Germinal center (tissue), 1 donor: ENCODE measurements at places on chromosomes 3 and 15.

DNA sequence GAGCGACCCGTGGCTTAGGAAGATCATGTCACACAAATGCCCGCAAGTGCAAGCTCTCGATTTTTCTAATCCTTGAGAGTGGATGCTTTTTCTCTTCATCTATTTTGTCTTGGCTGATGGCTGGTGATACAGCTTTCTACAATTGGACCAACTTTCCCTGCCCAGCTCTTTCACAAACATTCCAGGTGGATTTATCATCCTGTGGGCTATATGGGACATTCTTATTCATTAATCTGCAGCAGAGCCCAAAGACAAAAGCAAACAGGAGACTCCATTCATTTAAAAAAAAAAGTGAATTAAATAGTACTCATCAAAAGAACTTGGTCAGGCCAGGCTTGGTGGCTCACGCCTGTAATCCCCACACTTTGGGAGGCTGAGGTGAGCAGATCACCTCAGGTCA is 14.2 kb upstream of the TSEN2 start:
- DNase-seq: no peak

- no peak for DNase-seq
These were observed 52.7 kb downstream of the NSMCE3 start for GRCh38 chr15:29216955-29217354.

DNA sequence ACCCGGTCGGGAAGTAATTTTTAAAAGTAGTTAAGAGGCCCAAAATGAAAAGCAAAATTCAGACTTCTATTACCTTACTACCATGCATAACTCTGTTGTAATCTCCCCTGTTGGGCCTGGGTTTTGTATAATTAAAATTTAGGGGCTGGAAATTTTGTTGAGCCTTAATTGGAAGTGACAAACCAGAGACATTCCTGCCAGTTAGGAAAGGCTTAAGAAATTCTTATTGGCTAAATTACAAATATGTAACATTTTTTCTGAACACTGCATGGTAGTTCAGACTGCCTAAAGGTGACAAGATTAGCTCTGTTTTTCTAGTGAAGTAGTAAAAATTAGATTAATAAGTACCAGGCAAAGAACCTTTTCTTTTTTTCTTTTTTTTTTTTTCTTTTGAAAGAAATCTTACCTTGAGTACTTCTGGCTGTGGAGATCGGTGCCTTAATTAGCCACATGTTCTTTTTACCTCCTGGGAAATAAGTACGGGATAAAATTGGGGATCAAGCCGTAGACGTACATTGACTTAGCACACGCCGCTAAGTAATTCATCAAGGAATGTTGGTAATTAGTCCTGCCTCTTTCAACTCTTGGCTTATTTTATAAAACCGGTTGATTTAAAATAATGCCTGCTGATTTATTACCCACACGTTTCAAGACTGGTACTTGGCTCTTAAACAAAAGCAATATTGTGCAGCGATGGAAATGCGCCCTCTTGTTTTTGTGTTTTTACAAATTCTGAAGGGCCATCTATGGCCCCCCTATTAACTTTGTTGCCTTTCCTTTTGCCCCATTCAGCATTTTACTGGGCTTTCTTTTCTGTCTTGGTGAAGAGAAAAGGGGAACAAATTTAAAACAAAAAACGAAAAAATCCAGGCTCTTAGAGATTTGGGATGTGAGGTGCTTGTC is 111.2 kb upstream of the SAMMSON start:
- DNase-seq: no peak

DNA sequence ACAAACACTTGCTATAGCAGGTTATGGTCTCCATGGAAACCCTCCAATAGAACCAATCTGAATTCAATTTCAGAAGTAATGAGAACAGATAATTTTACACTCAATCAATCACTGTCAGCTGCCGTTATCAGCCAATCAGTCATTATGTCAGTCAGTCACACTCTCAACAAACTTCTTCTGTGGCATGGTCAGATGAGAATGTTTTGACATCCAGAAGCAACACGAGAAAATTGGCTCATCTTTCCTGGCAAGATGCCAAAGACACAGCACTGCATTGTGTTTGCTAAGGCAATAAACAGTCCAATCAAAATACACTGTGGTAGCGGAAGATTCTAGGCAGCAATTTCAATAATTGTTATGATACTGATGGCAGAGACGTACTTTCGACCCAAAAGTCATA is 190.7 kb downstream of the RORA start:
- no peak for DNase-seq

- no peak for DNase-seq
These were observed 18.5 kb upstream of the CMTM8 start for GRCh38 chr3:32220006-32220405.

DNA sequence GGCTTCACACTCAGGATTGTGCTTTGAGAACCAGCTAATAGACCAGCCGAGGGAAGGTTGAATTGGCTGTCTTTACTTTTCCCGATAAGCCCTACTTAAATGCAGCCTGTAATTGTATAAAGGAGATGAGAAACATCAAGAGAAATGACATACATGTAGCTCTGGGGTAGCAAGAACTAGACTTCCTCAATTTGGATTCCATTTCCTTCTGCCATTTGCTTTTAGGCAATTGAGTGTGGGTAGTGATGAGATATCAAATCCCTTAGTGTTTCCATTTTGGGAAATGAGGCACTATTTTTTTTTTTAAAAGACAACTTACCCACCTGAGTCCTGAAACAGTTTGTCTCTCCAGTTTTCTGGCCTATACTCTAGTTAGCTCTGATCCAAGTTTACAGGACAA is 2.2 kb downstream of the INAFM2 start:
- DNase-seq: no peak

GRCh38 chr15:92079047-92079446 is 225.5 kb downstream of the SLCO3A1 start:
- no peak for DNase-seq

GRCh38 chr3:39474126-39474515 is 6.6 kb downstream of the MOBP start:
- no peak for DNase-seq

- no peak for DNase-seq
These were observed 227.5 kb downstream of the DTWD1 start for GRCh38 chr15:49848282-49848724.
